Heart right ventricle (tissue), 16 donors: ENCODE measurements at places on chromosomes 6 and 20. TPM values are rescaled to one million over a fixed set of nuclear protein-coding genes. Genes with fewer than 3 reads are reported as not detected.

DNA sequence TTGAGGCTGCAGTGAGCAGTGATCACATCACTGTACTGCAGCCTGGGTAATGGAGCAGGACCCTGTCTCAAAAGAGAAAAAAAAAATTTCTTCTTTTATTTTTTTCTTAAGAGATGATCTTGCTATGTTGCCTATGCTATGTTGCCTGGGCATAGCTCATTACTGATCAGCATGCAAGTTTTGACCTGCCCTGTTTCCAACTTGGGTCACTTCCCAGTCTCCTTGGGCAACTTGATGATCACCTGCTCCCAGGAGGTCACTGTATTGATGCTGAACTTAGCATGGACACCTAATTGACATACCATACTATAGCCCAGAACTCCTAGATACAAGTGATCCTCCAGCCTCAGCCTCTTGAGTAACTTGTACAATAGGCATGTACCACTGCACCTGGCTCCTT, 30.7 kb upstream of the NANP start:
- no peaks in the 10 kb centered on the region for H3K36me3 ChIP-seq
- no peaks in the 10 kb centered on the region for H3K27me3 ChIP-seq
- H3K27ac ChIP-seq: no peak overlapping the region
- no peak for DNase-seq
- H3K4me1 ChIP-seq: no peaks in the 10 kb centered on the region

DOK5 gene
- total RNA-seq: 9.2 TPM

DNA sequence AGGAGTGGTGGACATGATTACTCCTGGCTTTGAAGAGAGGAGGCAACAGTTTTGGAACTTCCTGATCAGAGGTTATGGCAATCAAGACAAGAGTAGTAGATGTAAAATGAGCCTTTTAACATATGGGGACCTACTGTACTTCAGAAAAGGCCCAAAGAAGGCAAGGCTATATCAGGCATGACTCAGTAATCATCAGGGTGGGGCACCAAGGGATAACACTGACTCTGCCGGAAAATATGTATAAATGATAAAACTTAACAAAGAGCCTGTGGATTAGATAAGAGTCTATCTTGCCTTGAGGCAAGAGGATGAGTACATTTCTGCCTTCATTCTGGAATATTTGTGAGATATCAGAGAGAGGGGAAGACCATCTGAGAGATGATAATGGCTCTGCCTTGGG, 1389.9 kb upstream of the MAP3K7 start:
- H3K4me3 ChIP-seq: no peak overlapping the region
- no peaks in the 10 kb centered on the region for H3K4me1 ChIP-seq
- DNase-seq: no peak
- H3K36me3 ChIP-seq: no peaks in the 10 kb centered on the region
- H3K27ac ChIP-seq: no peak overlapping the region

- no peaks in the 10 kb centered on the region for H3K27me3 ChIP-seq
- H3K4me3 ChIP-seq: no peak overlapping the region
- no peaks in the 10 kb centered on the region for H3K4me1 ChIP-seq
- no peaks in the 10 kb centered on the region for H3K36me3 ChIP-seq
- no peak for DNase-seq
- no peak overlapping the region for H3K27ac ChIP-seq
Measured at GRCh38 chr6:16564436-16564835, 196.8 kb downstream of the ATXN1 start.

DNA sequence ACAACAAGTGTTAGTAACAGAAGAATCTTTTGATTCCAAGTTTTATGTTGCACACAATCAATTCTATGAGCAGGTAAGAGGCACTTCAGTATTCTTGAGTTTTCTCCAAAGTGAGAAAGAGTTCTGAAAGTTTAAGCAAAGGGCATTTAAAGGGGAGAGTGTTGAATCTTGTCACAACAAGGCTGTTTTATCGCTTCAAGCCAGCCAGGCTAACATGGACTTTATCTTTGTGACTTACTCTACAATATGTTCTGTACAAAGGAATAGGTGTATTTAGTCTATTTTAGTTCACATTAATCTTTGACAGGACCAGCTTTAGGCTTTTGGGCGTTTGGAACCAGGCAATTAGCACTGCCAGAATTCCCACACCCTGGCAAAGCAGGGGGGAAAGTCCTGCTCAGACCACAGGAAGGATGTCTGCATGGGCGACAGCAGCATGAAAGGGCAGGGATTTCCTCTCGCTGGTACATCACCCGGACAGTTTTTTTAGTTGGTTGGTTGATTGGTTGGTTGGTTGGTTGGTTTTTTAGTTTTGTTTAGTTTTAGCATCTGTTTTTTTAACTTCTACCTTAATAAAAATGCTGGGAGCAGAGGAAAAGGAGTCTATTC, 395.4 kb upstream of the SOX4 start:
- H3K36me3 ChIP-seq: no peaks in the 10 kb centered on the region
- H3K27ac ChIP-seq: no peak overlapping the region
- H3K4me3 ChIP-seq: no peak overlapping the region
- no peak for DNase-seq
- peaks cover 9% of the 10 kb centered on the region for H3K4me1 ChIP-seq
- H3K27me3 ChIP-seq: no peaks in the 10 kb centered on the region

DNA sequence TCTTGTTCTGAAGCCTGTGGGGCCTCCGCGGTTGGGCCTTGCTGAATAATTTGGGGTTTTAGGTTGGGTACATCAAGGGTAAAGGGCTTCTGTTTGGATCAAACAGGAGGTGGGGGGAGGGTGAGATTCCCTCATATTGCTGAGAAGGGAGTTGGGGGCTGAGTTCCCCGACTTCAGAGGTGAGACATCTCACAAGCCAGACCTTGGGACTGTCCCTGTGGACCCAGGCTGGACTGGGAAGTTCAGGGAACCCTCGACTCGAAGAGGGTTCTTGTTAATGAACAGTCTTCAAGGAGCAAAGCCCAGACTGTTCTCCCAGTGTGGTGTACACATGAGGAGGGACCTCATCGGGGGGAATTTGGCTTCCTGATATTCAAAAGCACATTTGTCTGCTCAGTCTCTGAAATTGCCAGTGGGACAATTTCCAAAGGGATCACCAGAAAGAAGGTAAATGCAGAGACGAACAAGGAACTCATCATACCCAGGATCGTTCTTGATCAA, 118.5 kb downstream of the SYCP2 start:
- no peak for DNase-seq
- no peak overlapping the region for H3K27ac ChIP-seq
- H3K36me3 ChIP-seq: no peaks in the 10 kb centered on the region
- H3K4me1 ChIP-seq: no peaks in the 10 kb centered on the region
- H3K4me3 ChIP-seq: no peak overlapping the region

NCOA6 gene
- total RNA-seq: 19.1 TPM

DNA sequence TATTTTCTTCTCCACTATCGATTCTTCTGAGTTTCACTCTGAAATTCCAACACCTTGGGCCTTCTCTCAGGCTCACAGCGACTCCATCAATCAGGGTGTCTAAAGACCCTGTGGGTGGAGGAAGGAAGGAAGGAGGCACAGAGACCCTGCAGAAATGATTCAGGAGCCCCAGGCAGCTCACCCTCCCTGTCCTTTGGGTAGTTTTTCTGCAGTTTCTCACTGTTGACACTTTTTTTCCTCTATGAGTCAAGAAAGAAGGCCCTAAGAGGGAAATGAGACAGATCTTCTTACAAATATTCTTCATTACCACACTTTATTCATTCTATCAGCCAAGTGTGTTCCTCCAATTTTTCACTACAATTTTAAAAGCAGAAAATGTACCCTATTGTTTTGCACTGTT, 34.2 kb upstream of the TBXT start:
- no peaks in the 10 kb centered on the region for H3K4me1 ChIP-seq
- no peak for DNase-seq
- H3K27me3 ChIP-seq: peaks cover 1% of the 10 kb centered on the region

GRCh38 chr6:32146287-32146686, 5.5 kb downstream of the PRRT1 start:
- no peaks in the 10 kb centered on the region for H3K27me3 ChIP-seq
- no peak overlapping the region for H3K4me3 ChIP-seq
- H3K27ac ChIP-seq: no peak overlapping the region
- no peak for DNase-seq
- H3K36me3 ChIP-seq: no peaks in the 10 kb centered on the region
